ENCODE measurements at places on chromosomes 4 and X. TPM values are rescaled to one million over a fixed set of nuclear protein-coding genes. Genes with fewer than 3 reads are reported as not detected.

DNA sequence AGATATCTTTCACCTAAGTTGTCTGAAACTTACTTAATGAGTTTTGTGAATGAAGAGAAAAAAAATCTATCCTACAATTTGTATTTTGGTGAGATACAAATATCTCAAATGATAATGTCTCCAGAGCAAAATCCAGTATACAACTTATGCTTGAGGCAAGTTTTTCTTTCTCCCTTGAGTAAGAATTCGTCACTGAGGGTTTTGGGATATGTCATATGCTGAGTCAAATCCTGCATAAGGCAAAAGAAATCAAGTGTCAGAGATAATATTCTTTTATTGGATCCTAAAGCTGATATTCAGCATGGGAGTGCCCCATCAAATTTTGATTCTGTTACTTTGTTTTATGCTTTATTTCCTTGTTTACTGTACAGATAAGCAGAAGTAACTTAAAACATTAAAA lies 1308.6 kb downstream of the ARAP2 start:
- DNase-seq: no peak

DNA sequence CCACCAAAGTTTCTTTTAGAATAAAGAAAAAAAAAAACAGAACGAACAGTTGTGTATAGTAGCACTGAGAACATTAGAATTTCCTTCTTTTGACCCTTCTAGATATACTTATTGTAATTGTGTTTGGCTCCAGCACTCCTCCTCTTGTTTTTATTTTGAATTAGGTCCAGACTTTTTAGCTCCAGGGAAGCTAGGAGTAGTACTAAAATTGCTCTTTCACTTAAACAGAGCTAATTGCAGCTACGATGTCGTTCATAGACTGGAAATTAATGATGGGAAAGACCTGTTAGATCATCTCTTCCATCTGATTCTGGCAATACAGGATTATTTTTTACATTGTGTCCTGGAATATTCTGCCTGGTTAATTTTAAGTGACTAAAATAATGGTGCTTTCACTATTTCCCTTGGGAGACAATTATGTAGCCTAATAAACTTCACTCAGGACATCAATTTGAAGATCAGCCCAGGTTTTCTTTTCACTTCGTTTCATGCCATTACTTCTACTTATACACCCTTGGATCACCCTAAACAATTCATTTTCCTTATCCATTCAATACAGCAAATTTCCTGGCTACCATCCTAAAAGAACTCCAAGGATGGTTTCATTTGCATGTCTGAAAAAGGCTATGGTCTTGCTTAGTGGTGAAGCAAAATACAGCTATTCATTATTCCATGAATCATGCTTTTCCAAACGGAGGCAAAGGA lies 480.8 kb upstream of the TECRL start:
- DNase-seq: no peak

Gene KLHL4
- 5.0 TPM for total RNA-seq

Gene TNIP3
- 0.72 TPM for total RNA-seq

GRCh38 chr4:169744601-169745000 lies 13.1 kb downstream of the HPF1 start:
- peak; percentile 12 for DNase-seq

Gene FAM114A1
- total RNA-seq: 378 TPM

DNA sequence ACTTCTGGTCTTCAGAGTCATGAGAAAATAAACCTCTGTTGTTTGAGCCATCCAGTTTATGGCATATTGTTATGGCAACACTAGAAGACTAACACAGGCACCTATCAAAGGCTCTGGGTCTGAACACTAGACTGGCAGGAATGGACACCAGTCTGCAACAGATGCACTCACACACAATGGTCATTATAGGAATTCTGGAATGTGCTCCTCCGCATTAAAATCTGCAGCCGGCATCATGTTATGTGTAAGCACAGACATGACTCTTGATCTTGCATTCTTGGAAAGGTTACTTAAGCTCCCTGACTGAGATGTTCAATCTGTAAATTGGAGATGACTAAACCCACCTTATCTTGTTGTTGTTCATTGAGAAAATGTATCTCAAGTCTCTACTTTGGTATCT lies 112.3 kb upstream of the ZNF518B start:
- no peak for DNase-seq

Gene TAF7L
- total RNA-seq: 0.98 TPM

Data from fibroblast of the aortic adventitia (primary cell).